NCI-H1436 (cell line): ENCODE measurements at places on chromosomes 7 and 10.
A peak's percentile ranks its signal among the peaks of the same experiment; 100 is the strongest.

DNA sequence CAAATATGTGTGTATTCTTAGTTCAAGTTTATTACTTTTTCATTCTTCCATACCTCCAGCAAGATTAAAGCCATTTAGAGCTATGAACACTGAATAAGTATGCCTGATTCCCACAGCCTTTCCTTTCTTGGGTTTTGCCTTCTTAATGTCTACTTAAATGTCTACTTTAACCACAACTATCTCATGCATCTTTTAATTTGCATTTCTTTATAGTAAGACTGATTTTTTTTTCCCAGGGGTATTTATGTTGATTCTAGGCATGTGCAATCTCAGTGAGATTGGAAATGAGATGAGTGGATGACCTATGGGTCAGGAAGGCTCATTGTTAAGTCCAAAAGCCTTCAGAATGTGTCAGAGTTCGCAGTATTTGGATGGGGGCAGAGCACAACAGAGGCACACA, 3.6 kb downstream of the PCBD1 start:
- no peak for DNase-seq

DNA sequence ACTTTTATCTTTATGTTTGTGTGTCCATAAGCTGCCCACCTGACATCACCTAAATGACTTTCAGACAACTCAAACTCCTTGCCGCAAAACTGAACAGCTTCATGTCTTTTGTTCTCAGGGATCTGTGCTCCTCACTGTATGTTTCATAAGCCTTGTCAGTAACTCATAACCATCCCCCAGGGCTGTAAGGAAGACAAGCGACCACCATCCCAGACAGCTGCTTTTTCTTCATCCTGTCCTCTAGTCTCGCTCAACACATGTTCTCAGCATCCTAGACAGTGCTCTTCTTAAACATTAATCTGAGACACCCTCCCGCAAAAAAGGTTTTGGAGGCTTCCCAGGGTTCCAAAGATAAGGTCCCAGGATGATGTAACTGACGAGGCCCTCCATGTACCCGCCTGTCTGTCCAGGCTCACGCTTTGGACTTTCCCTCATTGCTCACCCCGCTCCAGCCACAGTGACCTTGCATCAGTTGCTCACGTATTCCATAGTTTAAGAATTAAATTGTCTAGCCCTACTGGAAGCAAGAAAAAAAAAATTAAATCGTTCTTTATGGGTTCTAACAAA, 69.8 kb downstream of the MAP3K8 start:
- DNase-seq: no peak

- DNase-seq: no peak
Observed at GRCh38 chr10:27134371-27134770, 19.8 kb downstream of the YME1L1 start.

DNA sequence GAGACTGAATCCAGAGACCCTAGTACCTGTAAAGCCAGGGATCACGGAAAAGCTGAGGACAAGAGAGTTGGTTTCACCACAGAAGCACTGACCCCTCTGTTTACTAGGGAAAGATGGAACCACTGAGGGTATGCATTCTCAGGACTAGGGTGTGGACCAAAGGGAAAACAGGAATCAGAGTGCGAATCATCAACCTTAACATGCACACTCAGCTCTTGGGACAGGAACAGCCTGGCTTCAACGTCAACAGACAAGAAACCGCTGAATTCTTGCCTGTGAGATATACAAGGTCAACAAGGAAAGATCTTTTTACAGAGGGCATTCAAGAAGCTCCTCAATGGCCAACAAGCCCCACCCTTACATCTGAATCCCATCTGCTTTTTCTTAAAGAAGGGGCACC, 14.9 kb downstream of the TNRC18 start:
- no peak for DNase-seq

GRCh38 chr7:29375641-29376562, 181.3 kb downstream of the CHN2 start:
- DNase-seq: peak; percentile 30

DNA sequence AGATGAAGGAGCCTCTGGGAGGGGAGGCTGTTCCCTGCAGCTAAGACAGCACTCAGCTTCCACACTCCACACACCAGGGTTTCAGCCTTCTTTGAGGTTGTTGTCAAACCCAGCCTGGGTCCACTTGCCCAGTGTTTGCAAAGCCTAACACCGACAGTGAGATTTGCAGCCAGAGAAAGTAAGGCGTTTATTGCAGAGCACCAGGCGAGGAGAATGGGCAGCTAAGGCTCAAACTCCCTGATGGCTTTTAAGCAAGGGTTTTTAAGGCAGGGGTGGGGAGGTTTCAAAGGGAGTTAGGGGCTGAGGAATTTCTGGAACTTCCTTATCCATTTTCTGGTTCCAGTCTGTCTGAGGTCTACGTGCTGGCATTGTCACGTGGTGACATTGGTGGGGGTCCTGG, 4.7 kb upstream of the ZNF775 start:
- no peak for DNase-seq
